Activated T-helper 1 cell treated with anti-CD3 and anti-CD28 coated beads, Interleukin-12 subunit alpha, Interleukin-12 subunit beta, Interleukin-2, Interleukin-4 antibody, amounts not matched to agents 30 ng/mL and 10 ng/mL and 1 ng/mL, durations not matched to agents 14 hours and 24 hours and 36 hours (primary cell): ENCODE measurements at places on chromosomes 6 and 20. TPM values are rescaled to one million over a fixed set of nuclear protein-coding genes. Genes with fewer than 3 reads are reported as not detected.

DNA sequence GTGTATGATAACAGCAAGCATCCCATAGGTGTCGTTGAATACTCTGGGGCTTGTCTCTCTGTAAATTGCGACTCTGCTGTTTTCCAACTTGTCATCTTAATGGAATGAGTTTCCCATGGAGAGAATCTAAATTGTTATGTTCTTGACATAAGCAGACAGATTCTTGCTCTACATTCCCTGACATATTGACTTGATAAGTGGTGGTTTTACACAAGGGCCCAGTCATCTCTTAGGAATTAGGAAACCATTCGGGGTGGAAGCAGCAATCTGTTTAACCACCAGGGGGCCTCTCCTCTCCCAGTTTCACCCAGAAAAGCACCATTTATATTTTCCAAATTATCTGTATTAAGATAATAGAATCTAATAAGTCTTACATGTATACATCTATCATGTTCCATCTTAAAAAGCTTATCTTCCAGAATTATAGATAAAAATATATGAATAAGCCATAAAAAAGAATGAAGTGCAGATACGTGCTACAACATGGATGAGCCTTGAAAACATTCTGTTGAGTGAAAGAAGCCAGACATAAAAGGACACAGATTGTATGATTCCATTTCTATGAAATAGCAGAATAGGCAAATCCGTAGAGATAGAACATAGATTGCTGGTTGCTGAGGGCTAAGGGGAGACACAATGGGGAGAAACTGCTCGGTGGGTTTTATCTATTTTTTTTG, 23.1 kb upstream of the MROH8 start:
- DNase-seq, result no peak

Gene SSTR4
- not detected in 2 replicates for total RNA-seq

DNA sequence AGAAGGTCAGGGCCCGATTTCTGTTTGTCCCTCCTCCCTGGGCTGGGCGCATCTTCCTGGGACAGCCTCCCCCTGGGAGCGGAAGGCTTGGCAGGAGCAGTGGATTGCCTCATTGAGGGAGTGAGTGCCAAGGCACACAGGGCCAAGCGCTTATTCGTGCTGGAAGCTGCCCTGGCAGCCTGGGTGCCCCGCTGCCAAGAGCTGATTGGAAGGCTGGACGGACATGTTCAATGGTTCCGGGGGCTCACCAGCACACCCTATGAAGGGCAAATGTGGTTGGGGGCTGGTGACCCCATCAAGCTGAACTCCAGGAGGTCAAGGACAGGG, 10.3 kb upstream of the ZNF831 start:
- no peak for DNase-seq

Gene TMEM74B
- 0.36 and 0.61 TPM in 2 replicates for total RNA-seq

Gene CNKSR3
- not detected in 2 replicates for total RNA-seq

DNA sequence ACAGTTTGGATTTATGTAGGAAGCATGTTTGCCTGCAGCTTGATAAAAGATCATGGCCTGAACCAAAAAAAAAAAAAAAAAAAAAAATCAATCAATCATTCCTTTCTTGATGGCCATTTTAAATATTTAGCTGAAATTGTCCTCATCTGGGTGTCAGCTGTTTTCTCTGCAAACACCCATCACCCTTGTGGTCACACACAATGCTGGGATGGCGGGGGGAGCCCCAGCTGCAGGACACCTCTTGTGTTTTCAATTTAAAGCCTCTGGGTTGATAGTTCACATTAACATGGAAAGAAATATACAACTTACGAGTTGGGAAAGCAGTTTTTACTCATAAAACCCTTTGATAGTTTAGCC, 160.4 kb downstream of the ZFP64 start:
- DNase-seq, result no peak

Gene MOCS1
- 0.31 and 1.2 TPM in 2 replicates for total RNA-seq

GRCh38 chr20:35884541-35884865, 69.8 kb downstream of the SCAND1 start:
- DNase-seq, result no peak

Gene OR2J3
- total RNA-seq, result not detected in 2 replicates

DNA sequence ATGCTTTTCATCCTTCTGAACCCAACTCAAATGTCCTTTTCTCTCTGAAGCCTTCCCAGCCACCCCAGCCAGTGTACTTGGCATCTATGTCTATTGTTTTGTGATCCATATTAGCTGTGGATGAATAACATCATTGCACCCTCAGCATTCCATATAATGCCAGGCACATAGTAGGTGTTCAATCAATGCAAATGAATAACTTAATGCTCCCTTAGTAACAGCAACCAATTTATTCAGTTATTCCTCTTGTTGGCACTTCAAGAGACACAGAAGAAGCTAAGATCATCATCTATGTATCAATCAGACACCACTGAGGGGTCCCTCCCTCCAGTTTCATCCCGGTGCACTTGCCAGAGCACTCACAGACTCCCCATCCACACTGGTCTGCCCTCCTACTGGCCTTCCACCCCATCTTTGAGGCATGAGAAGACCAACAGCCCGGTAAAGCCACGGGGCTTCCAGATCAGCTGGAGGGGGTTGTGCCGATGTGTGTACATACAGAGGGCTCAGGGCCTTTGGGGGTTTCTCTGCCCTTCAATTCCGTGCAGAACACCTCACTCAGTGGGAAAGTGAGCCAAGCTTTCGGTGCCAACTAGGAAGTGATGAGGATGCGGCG, 2.4 kb upstream of the TAF8 start:
- DNase-seq, result no peak

GRCh38 chr6:163165922-163166321, 248.6 kb upstream of the QKI start:
- DNase-seq, result no peak

- no peak for DNase-seq
Observed at GRCh38 chr6:161095916-161096315, 104.3 kb downstream of the MAP3K4 start.

- no peak for DNase-seq
Observed at GRCh38 chr6:145373826-145374225, 361.5 kb downstream of the EPM2A start.

Gene PSORS1C2
- total RNA-seq, result not detected in 2 replicates

DNA sequence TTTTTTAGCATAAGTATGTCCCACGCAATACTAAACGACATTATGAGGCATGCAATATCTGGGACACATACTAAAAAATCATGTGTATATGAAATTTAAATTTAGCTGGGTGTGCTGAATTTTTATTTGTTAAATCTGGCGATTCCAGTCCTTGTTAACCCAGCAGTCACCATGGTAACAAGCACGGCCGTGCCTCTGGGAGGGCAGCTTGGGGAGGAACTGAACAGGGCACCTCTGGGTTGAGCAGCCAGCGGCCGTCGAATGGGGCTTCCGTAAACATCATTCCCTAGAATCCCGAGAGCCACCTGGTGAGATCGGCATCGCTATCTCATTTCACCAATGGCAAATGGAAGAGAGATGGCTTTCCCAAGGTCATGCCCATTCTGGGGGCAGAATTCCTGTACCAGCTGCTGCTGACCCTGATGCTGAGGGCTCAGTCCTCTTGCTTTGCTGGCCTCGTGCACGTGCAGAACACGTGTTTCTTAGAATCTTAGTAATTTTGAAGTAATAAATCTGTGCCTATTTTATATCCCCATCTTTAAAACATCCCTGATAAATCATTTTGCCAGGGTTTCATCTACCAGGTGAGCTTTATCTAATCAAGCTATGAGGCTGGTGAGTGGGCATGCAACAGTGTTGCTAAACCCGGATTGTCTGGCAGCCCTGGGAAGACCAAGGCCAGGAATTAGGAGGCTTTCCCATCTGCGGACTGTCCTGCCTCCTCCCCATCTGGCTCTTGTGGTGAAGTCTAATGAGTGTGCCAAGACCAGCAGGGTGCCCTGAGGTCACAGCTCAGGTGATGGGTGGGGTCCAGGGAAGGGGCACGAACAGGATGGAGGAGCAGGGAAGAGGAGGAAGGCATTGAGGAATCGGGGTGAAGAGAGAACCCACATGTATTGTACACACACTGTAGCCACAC, 85.1 kb downstream of the AGPAT4 start:
- DNase-seq, result no peak

DNA sequence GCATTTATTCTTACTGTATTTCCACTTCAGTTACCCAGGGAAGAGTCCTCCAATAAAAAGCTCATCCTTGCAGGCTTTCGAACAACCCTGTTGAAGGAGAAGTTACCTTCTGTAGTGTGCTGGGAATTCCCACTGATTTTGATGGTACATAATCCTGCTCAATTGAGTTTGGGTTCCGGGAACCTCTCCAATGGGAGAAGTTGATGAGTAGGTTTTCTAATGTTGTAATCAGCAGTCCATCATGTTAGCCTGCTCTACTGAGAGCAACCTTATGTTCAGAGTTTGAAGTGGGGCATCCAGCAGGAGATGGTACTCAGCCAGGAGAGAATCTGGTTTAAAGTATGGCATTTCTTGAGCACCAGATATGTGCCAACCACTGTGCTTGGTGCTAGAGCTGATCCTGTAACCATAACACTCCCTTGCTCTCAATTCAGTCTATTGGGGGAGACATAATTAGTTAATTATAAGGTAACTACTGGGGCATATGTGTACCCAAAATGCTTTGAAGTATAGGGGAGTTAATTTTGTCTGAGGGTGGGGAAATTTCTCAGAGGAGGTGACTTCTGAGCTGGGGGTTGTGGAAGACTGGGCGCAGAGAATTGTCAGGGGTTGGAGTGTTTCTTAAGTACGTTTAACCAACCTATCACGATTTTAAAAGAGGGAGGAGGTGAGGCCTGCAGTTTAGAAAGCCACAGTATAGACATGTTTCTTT, 2.1 kb downstream of the TOP1 start:
- DNase-seq, result no peak

GRCh38 chr6:11214084-11214833, 18.2 kb downstream of the NEDD9 start:
- no peak for DNase-seq

Gene STX11
- total RNA-seq, result 24.2 and 24.7 TPM in 2 replicates
